ENCODE measurements at places on chromosomes 11 and 22.

GRCh38 chr11:84383576-84383975, 1097.4 kb upstream of the CCDC90B start:
- no peak for DNase-seq

GRCh38 chr11:128133501-128133900, 453.9 kb downstream of the ETS1 start:
- no peak for DNase-seq

DNA sequence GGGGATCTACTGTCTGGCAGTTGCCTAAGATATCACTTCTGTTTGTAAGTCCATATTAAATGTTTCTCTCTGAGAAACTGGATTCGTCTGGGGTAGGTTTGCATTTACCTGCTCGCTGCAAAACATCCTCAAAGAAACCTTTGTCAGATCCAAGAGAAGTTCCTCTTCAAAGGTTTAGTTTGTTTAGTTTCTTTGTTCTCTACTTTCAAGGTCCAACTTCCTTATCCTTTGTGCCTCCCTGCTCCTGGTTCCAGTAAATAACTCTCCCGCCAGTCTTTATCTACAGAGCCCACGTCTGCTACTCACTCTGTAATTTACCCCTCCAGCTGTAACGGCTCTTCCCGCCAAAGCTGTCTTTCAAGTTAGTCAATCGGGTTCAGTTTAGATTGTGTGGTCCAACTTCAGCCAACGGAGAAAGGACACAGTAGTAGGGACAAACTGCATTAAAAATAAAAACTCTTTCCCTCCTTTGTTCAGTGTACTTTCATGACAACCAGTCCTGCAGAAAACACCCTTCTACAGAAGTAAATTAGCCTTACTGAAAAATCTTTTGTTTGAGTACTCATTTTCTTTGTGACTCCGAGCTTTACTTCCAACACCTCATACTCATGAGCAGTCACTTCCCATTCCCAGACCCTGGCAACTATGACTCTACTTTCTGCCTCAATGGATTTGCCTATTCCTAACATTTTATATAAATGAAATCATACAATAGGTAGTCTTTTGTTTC, 41.0 kb downstream of the TMPRSS5 start:
- no peak for DNase-seq

- no peak for DNase-seq
Observed at GRCh38 chr22:27383896-27384295, 417.7 kb downstream of the MN1 start.

DNA sequence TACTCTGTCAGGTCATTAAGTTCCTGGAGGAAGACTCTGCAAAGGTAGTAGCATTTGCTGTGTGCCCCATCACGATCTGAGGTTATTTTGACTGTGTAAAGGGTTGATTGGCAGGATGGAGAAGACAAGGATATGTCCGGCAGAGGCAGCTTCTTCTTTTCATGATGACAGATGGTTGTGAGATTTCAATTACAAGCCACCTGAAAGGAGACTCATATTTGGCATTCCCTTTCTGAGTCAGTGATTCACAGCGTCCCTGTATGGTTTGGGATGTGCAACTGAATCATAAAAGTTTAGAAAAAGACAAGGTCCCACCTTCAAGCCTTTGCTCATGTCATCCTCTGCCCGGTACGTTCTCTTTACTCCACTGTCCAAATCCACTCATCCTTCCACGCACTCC, 113.4 kb downstream of the MTNR1B start:
- DNase-seq = no peak

DNA sequence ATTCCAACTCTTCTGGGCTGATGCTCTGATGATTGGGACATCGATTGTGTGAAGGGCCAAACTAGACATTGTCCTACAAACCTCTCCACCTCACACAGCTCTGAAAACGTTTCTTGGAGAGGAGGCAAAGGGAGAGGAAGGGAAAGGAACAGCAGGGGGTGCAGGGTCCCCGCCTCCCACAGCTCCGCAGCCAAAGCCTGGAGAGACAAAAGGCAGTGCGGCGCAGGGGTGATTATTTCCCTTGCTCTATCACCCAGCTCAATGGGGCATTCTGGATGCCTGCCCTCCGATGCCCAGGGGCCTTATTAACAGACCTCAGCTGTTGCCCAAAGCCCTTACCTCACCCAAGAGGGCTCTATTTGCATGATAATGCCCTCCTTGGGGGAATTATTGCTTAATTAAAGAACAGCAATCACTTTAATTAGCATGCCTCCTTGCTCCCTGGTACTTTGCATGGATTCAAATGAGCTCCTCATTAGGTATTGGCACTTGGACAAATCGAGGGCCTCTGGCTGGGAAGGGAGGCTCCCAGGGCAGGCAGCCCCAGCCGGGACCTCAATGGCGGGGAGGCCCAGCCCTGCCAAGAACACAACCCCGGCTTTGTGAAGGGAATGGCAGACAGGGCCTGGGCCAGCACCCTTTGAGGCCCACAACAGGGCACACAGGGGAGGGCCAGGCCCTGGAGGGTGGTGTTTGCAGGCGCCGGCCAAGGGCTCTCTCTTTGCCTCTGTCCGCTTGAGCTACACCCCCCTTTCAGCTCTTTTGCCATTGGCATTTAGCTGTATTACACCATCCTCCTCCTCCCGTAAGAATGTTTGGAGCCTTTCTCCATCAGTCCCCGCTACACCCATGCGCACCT, 19.8 kb upstream of the CDON start:
- no peak for DNase-seq

DNA sequence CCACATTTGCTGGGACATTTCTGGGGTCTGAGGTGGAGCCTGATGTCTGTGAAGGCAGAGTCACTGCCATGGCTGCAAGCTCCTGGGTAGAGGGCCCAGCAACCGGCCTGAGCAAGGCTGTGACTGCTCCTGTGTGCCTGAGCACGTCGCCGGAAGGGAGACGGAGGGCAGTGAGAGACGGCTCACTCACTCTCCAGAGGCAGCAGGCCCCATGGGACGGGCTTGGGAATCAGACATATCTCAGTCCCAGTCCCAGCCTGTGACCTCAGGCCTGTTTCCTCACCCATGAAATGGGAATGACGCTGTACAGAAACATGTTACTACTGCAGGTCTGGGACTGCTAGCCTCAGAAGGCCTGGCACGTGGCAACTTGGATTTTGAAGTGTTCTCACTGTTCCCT, 36.4 kb upstream of the RASL10A start:
- DNase-seq = no peak

DNA sequence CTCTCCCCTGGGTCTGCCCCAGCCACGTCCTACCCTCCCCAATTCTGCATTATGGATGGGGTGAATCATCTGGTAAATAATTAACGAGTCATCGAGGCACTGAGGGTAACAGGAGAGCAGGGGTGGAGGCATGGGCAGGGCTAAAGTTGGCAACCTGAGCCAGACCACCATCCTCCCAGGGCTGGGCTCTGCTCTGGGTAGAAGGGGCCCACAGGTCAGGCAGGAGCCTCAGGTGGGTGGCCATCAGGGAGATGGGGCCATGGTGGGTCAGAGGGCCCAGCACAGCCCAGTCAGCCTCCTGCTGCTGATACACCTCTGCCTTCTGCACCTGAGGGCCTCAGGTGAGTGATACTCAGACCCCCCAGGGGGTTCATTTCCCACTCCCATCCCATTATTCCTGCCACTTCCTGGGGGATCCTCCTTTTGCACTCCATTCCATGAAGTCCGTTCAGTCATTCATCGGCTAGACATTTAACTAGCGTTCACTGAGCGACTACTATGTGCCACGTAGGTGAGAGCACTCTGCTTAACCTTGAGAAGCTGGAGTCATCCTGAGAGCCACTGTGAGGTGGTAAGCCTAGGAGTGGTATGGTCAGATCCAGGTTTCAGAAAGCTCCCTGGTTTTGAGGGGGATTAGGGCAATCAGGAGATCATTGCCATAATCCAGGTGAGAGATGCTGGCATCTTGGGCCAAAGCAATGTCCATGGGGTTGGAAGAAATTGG, at the start of gene VSIG10L2:
Gene VSIG10L2 (plus strand): TSS at position 248 of the 724 bp plus-strand sequence. CDS start 12 bp downstream, at position 260.
- no peak for DNase-seq

DNA sequence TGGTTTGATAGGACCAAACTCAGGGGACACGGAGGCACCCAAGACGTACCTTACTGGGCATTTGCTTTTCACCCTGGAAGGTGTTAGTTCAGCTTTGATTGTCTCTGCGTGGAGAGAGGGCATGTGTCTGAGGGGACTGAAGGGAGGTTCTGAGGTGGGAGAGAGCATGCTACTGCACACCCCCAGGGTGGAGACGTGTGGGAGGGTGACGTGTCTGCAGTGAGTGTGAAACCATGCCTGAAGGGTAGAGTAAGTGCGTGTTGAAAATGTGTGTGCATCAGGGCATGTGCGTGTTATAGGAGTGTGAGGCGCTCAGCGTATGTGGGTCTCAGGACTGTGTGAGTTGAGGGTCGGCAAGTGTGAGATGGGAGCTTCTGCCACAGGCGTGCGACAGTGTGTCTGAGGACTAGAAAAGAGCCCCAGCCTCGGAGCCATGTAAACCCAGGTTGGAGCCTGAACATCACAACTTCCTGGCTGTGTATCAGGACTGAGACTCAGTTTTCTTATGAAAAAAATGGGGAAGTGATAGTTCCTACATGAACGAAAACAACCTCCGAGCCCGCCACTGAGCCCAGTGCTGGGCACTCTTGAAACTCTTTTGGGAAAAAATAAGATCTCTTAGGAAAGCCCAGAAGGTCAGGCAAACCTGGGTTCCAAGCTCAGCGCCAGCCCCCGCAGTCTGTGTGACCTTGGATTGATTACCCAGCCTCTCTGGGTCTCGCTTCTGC, 11.8 kb upstream of the KCNJ11 start:
- no peak for DNase-seq

- no peak for DNase-seq
Observed at GRCh38 chr11:115300660-115301428, 203.4 kb downstream of the CADM1 start.
